PC-3 (cell line): ENCODE measurements at places on chromosomes 5 and 9. TPM values are rescaled to one million over a fixed set of nuclear protein-coding genes. Genes with fewer than 3 reads are reported as not detected.
A peak's percentile ranks its signal among the peaks of the same experiment; 100 is the strongest.

TCF7 gene
- 3.9 and 7.0 TPM in 2 replicates for total RNA-seq

SPINK7 gene
- 0.15 TPM in 1 of 2 replicates, not detected in the other for total RNA-seq

FOXD4L6 gene
- total RNA-seq = not detected in 2 replicates

SLC34A1 gene
- total RNA-seq = 0.07 and 0.12 TPM in 2 replicates

DCAF12 gene
- total RNA-seq = 12.9 and 16.1 TPM in 2 replicates

CANX gene
- 293 and 348 TPM in 2 replicates for total RNA-seq

ADAMTS16 gene
- total RNA-seq = 1.7 and 2.0 TPM in 2 replicates

TICAM2 gene
- total RNA-seq = 3.9 and 5.0 TPM in 2 replicates

IL7R gene
- 7.1 and 7.4 TPM in 2 replicates for total RNA-seq

PRR16 gene
- total RNA-seq = 2.4 and 3.6 TPM in 2 replicates

GARIN3 gene
- not detected in 2 replicates for total RNA-seq

FGD3 gene
- total RNA-seq = 5.4 and 6.3 TPM in 2 replicates

HRH2 gene
- not detected in 2 replicates for total RNA-seq

- peak; percentile 83 for DNase-seq
Measured at GRCh38 chr9:21754741-21755140, 47.7 kb upstream of the MTAP start.

GRCh38 chr9:37324261-37324683 is 98.2 kb upstream of the GRHPR start:
- DNase-seq = no peak

GRCh38 chr9:111074395-111074794 is 36.1 kb upstream of the LPAR1 start:
- no peak for DNase-seq

GRCh38 chr5:147590096-147590495 is 80.2 kb upstream of the DPYSL3 start:
- DNase-seq = no peak

- peak; percentile 83 for DNase-seq
Measured at GRCh38 chr5:150562832-150563231, 54.9 kb downstream of the NDST1 start.

DNA sequence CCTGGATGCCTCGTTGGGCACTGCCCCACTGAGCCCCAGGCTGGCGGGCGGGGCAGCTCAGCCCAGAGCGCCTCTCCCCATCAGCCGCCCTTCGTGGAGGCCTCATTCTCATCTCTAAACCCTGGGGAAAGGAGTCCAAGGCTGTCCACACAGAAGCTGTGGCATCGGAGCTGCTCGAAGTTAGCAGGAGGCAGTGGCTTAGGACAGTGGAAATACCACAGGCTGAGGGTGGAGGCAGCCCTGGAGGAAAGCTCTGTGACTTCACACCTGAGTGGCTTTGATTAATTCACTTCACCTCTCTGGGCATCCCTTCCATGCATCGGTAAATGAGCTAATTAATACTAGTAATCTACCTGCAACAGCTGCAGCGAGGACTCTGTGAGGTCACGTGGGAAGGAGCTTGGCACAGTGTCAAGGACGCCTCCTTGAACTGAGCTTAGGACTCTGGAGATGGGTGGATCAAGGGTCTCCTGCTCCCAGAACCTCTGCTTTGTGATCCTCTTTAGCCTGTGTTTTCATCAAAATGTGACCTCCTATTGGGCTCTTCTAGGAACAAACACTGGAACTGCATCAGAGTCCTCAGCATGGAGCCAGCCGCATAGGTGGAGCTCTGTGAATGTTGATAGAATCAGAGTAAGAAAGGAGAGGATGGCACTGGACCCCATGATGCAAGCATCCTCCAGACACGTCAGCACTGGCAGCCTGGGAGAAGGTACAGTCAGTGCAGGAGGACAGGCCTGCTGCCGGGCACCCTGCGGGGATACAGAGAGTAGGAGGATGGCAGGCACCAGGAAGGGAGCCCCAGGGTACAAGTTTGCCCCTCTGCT is 842 bp upstream of the ANGPTL2 start:
- DNase-seq = no peak

- DNase-seq = peak; percentile 64
Measured at GRCh38 chr5:112142769-112143270, 276.3 kb downstream of the EPB41L4A start.

- DNase-seq = peak; percentile 86
Measured at GRCh38 chr5:87394411-87395165, 18.1 kb downstream of the CCNH start.

- DNase-seq = no peak
Measured at GRCh38 chr5:13648822-13649221, 295.7 kb downstream of the DNAH5 start.

DNA sequence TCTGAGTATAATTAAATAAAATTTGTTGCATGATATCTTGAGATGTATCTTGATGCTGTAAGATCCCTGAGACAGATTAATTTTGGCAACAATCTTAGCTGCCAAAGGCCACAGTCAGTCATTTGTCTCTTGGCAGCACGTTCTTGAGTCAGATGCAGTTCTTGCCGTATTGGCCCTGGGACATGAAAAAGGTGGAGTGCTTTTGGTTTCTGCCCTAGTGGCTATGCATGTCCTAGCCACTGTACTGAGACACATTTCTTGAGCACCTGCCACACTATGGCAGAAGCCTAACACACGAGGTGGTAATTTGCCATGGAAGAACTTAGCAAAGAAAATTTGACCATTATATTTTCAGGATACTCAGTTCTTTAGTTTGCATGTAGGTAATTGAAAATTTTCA is 45.0 kb upstream of the PHF2 start:
- DNase-seq = peak; percentile 4

GRCh38 chr9:78010445-78010844 is 21.2 kb downstream of the GNAQ start:
- DNase-seq = no peak

- DNase-seq = no peak
Measured at GRCh38 chr9:1969898-1970297, 45.2 kb upstream of the SMARCA2 start.

DNA sequence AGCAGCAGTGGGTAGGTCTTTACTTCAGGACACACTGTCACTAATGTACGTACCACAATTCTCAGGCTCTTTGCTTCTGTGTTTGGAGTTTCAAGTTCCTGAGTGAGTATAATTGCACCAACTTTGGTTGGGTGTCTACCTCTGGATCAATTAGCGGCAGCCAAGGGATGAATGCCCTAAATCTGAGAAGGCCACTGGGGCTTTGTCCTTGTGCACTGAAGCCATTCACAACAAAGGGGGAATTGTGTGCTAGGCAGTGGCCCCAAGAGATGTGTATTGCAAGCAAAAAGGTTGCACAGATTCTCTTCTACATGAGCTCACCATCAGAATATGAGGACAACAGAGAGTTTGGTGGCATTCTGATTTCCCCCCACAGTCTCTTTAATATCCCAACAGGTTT is 3.9 kb upstream of the PHF24 start:
- DNase-seq = no peak

DNA sequence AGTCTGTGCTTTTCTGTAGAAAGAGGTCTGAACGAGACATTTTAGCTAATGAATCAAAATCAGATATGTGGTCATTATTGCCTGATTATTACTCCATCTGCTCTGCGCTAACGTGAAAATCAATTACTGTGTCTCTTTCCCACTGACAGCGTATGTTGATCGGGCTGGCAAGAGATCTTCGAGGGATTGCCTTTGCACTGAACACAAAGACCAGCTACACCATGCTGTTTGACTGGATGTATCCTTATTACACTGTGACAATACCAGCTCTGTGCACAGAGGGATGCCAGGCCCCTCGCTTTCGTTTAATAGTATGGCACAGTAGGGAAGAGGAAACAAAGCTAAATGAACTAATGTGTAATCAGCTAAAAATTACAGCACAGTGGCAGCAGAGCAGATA is 103.7 kb upstream of the TLX3 start:
- DNase-seq = no peak

- DNase-seq = no peak
Measured at GRCh38 chr5:168128111-168128510, 163.3 kb upstream of the WWC1 start.

GRCh38 chr5:14495301-14495700 is 86.3 kb upstream of the OTULINL start:
- no peak for DNase-seq

GRCh38 chr9:38432922-38433510 is 8.8 kb upstream of the IGFBPL1 start:
- peak; percentile 65 for DNase-seq

- peak; percentile 43 for DNase-seq
Measured at GRCh38 chr5:310516-310915, 11.0 kb upstream of the AHRR start.

GRCh38 chr9:69199769-69200470 is 25.8 kb downstream of the TJP2 start:
- peak; percentile 21 for DNase-seq

DNA sequence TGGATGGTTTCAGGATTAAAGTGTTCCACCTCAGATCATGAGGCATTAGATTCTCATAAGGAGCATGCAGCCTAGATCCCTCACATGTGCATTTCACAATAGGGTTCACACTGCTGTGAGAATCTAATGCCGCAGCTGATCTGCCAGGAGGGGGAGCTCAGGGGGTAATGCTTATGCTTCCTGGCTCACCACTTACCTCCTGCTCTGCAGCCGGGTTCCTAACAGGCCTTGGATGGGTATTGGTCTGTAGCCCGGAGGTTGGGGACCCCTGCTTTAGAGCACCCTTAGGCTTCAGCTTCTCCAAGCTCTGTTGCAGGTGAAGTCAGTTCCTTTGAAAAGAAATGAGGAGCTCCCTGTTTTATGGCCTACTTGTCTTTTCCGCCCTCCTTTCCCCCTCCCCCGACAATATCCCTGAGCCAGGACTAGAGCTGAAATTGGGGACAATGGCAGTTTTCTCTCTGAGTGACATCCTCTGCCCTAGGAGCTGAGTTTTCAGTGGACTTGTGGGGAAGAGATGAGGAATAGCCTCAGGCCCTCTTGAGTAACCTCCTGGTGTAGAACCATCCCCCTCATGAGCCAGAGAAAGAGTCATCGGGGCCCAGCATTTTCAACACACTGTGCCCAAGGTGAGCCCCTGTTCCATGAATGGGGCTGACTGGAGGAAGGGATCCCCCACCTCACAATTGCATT is 16.2 kb upstream of the MAT2B start:
- peak; percentile 21 for DNase-seq

DNA sequence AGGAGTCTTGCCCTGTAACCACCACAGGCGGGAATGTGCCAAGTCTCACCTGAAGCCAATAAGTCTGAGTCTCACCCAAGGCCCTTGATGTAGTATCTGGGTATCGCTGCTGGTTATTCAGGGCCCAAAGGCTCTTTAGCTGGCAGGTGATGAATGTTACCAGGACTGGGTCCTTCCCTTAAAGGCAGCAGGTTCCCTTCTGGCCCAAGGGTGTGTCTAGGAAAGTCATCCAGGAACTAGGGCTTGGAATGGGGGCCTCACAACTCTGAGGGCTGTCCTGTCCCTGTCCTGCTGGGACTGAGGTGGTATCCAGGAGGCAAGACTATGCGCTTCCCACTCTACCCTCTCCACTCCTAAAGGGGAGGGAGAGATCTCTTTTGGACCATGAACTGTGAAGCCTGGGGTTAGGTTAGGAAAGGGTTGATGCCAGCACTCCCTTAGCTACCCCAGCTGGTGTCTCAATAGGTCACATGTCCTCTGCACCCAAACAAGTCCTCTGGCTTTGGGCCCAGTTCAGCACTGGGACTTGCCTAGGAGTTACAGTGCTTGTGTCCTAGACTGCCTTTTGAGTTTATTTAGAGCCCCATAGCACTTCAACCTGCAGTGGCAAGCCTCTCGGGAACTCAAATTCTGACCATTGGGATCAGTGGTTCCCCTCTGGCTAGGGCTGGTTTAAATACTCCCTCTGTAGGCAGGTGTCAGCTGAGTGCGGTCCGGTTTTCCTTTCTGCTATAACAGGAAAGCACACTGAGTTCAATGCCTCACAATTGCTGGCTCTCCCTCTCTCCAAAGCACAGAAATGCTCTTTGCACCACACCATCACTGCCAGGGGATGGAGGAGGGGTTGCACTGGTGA is 22.5 kb upstream of the RANBP3L start:
- DNase-seq = no peak

GRCh38 chr5:175743676-175744210 is 85.9 kb downstream of the HRH2 start:
- DNase-seq = peak; percentile 44

DNA sequence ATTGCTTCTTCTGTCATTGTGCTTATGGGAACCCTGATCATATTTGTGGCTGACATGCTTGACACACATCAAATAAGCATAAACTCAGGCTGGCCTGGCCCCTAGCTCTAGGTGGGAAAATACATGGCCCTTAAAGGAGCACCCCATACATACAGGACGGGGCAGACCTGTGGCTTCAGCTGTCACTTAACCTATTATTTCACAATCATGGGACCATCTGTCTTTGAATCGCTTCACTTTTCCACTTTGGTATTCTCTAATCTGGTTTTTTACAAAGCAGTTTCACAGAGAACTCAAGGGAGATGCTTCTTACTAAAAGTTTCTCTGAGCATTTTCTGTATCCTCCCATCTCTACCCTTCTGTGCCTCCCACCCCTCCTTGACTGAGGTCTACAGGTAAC is 34.6 kb upstream of the LRRTM2 start:
- DNase-seq = no peak

DNA sequence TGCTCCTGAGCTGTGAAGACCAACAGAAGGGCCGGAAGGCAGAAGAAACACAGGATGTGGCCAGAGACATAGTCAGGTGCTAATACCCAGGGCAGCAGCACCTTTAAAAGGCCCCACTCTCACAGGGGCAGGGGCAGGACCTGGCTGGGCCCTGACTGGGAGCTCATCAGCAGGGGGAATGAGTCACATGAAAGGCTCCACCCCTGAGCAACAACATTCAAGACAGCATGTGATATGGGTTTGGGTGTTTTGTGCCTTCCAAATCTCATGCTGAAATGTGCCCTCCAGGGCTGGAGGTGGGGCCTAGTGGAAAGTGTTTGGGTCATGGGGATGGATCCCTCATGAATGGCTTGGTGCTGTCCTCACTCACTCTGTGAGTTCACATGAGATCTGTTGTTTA is 181.7 kb downstream of the ERCC6L2 start:
- DNase-seq = no peak
